Glutamatergic neuron (in vitro differentiated cells): ENCODE measurements at places on chromosomes 11 and 22.

- no peaks in the 10 kb centered on the region for H3K4me1 ChIP-seq
- H3K4me3 ChIP-seq, result no peak overlapping the region
- DNase-seq, result no peak
- H3K36me3 ChIP-seq, result no peaks in the 10 kb centered on the region
- H3K27me3 ChIP-seq, result no peaks in the 10 kb centered on the region
- no peak overlapping the region for H3K27ac ChIP-seq
Observed at GRCh38 chr11:23212807-23213206, 352.5 kb upstream of the CCDC179 start.

- no peaks in the 10 kb centered on the region for H3K4me1 ChIP-seq
- no peaks in the 10 kb centered on the region for H3K36me3 ChIP-seq
- H3K27ac ChIP-seq, result no peak overlapping the region
- no peak overlapping the region for H3K4me3 ChIP-seq
Observed at GRCh38 chr22:32080904-32081303, 37.8 kb downstream of the SLC5A1 start.

GRCh38 chr22:23893945-23894709 lies at the start of gene MIF:
Gene MIF, plus strand, starts transcription at chr22:23894383. Its CDS starts 92 bp downstream, at chr22:23894475.
- H3K27me3 ChIP-seq, result peaks cover 20% of the 10 kb centered on the region
- H3K4me3 ChIP-seq, result peak within 1 kb of the TSS; percentile 92
- peak; percentile 100 for DNase-seq
- peak within 1 kb of the TSS; percentile 96 for H3K27ac ChIP-seq

DNA sequence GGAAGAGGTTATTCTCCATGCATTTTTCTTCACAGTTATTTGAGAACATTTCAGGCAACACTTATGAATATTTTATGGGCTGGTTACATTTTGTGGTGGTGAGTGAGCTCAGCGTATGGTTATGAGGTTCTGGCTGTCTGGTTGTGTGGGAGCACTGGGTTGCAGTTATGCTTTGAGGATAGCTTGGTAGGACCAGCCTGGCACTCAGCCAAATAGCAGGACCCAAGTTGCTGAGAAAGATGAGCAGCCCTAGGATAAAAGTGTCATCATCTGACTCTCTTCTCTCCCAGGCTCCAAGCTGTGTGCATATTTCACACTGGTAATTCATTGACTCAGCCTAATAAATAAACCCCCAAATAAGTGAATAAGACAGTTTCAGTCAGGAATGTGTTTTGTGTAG lies 8.1 kb upstream of the SRSF8 start:
- no peak for DNase-seq
- peaks cover 4% of the 10 kb centered on the region for H3K27me3 ChIP-seq
- no peak overlapping the region for H3K4me3 ChIP-seq

DNA sequence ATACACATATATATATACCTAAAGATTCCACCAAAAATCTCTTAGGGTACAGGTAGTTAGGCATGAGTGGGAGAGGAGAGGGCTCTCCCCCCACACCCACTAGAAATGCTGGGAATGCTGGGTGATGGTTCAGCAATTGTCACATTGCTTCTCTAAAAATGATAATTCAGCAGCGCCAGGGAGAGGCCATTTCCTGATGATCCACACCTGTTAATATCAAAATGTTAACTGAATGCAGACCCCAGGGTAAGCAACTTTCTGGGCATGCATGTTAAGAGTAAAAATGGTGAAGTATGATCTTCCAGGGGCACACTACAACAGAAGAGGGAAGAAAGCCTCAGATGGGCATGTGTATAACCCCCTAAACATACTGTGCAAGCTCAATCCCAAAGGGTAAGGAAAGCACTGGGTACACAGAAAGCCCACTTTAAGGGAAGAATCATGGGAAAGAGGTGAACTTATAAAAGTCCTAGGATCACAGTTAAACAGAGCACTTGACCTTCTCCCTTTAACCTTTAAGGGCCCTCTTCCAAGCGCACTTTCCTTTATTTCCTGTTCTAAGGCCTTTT lies 67.6 kb upstream of the GNAZ start:
- no peak overlapping the region for H3K27ac ChIP-seq
- H3K4me3 ChIP-seq, result no peak overlapping the region
- no peaks in the 10 kb centered on the region for H3K27me3 ChIP-seq
- no peak for DNase-seq
- H3K36me3 ChIP-seq, result peaks cover 23% of the 10 kb centered on the region

DNA sequence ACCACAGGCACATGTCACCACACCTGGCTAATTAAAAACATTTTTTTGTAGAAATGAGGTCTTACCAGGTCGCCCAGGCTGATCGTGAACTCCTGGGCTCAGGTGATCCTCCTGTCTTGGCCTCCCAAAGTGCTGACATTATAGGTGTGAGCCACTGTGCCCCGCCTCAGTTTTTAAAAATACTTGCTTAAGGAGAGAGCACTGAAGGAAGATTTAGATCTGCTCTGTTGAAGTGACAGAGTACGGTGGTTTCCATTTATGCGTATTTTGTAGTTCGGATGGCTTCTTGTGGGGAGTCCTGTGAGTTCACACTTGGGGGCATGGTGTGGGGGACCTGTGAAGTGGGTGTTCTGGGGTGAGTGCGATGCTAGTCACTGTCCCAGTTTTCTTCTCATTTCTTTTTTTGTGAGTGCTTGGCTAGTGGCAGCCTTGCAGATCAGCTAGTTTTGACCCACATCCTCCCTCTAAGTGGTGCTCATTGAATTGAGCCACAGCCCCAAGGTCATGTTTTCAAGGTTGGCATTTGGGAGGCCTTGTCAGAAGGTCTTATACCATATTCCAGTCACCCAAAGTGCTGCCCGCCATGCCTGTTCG lies 31.5 kb downstream of the PTPRJ start:
- no peaks in the 10 kb centered on the region for H3K4me1 ChIP-seq
- H3K36me3 ChIP-seq, result no peaks in the 10 kb centered on the region
- H3K27ac ChIP-seq, result no peak overlapping the region
- DNase-seq, result no peak

DNA sequence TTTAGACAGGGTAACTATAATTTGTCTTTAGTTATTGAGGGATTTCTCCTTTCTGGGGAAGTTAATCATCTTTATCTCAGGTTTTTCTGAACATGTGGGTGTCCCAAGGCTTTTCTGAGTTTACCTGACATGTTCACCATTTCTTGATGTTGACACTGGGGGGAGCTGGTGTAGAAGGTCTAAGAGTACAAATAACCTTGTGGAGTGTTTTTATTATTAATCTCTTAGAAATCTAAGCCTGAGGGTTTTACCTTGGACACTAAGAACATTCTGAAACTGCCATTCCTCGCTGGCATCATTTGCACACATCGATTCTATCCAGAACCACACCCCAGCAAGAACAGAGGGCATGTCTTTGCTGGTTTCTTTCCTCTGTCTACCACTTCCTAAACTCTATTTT lies 15.6 kb upstream of the C11orf91 start:
- H3K27me3 ChIP-seq, result no peaks in the 10 kb centered on the region
- peaks cover 6% of the 10 kb centered on the region for H3K36me3 ChIP-seq
- H3K27ac ChIP-seq, result no peak overlapping the region
- no peak for DNase-seq
- H3K4me1 ChIP-seq, result peaks cover 20% of the 10 kb centered on the region

DNA sequence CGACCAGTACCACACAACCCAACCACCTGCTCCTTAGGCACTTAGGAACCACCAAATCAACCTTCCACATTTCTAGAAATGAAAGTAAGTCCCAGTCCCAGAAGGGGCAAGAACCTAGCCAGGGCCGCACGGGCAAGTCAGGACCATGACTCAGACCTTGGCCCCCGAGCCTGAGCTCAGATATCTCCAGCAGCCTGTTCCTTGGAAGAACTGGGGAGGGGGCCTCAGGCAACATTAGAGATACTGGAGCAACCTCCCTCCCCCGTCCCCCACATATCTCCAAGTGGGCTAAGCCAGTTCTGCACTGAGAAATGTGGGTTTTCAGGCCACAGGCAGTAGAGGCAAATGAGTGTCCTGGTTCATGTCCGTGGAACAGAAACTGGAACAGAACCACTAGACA lies 7.7 kb downstream of the ARAP1 start:
- H3K36me3 ChIP-seq, result peaks cover 5% of the 10 kb centered on the region
- peak overlapping the region; percentile 94 for H3K27ac ChIP-seq
- H3K4me1 ChIP-seq, result peaks cover 30% of the 10 kb centered on the region

- H3K4me3 ChIP-seq, result no peak overlapping the region
- no peaks in the 10 kb centered on the region for H3K36me3 ChIP-seq
- H3K27ac ChIP-seq, result no peak overlapping the region
- H3K4me1 ChIP-seq, result no peaks in the 10 kb centered on the region
- no peak for DNase-seq
Observed at GRCh38 chr11:86124251-86125233, 55.7 kb upstream of the PICALM start.

DNA sequence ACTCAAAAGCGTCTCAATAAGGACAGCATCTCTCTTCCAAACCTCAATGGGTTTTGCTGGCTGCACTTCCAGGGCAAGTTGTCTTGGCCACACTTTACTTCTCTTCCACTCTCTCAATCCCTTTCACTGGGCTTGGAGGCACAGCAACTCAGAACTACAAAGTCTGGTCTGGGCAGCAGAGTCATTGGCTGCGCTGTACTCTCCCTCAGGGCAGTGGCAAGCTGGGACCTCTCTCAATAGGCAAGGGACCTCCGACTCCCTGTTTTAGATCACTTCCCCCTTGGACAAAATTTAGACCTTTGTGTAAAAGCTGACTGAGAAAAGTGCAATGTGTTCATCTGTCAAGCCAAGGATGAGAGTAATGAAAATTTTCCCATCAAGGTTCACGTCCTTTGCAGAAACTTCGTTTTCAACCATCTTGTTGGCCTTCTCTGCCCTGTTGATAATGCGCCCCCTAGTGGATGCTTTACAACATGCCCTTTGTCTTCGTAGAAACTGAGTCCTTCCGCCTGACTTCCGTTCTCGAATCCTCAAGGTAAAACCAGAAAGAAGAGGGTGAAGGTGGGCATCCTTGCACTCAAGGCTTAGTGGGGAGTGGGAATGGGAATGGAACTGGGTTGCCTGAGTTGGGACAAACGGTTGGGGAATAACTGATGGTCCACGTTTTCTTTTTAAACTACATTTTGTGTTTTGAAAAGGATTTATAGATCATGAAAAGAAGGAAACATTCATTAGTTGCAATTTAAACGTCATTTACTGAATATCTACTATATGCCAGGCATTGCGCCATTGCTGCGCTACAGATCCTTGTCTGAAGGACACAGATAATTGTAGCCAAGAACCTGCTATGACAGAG lies 99.1 kb downstream of the CD44 start:
- peaks cover 11% of the 10 kb centered on the region for H3K36me3 ChIP-seq
- H3K27me3 ChIP-seq, result no peaks in the 10 kb centered on the region
- H3K4me1 ChIP-seq, result no peaks in the 10 kb centered on the region
- H3K27ac ChIP-seq, result no peak overlapping the region
- peak; percentile 41 for DNase-seq

- H3K36me3 ChIP-seq, result no peaks in the 10 kb centered on the region
- H3K27ac ChIP-seq, result no peak overlapping the region
- no peak overlapping the region for H3K4me3 ChIP-seq
- H3K4me1 ChIP-seq, result peaks cover 3% of the 10 kb centered on the region
- no peak for DNase-seq
Observed at GRCh38 chr11:47020793-47021526, 84.4 kb downstream of the CSTPP1 start.

DNA sequence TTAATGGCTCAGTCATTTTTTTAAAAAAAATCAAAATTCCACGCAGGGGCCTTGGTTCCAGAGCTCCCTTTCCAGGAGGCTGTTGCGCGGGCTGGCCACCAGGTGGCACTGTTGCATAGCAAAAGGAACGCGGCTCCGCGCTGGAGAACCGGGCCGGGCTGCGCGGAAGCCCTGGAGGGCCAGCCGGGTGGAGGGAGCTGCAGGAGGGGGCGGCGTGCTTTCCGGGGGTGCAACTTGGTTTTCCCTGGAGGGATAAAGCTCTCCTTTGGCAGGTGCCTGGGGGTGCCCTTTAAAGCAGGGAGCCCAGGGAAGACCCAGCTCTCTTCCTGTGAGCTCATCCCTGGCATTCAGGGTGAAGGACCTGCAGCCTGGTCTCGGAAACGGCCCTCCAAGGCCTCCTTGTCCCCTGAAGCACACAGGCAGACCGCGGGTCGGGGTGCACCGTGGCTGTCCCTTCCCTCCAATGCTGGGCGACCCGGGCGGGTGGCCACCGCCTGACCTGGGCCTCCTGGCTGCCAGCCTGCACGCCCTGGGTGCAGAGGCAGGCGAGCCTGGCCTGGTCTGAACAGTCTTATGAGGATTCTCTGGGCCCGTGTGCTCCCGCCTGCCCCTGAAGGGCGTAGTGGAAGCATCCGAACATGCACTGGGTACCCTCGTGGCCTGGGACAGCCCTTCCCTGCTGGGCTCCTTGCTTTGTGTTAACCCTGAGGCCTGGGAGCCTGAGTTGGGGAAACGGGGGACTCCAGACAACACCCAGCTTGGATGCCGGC lies 23.4 kb downstream of the KRTAP5-5 start:
- DNase-seq, result peak; percentile 87
- no peaks in the 10 kb centered on the region for H3K36me3 ChIP-seq
- peaks cover 5% of the 10 kb centered on the region for H3K27me3 ChIP-seq

DNA sequence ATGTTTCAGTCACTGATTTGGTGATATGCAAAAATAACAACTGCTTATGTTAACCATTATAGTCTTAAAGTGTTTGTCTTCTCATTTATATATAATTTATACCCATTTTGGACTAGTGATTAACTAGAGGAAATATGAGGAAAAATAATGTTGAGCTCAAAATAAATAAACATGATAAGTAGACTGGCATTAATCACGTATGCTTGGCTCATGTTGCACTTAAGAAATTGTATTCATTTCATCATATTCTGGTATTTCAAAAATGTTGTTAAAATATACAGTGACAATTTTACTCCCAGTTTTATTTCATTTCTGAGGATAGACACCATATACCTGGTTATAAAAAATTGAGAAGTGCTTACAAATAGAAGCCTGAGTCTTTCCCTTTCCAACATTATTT lies 3.8 kb upstream of the OR10D3 start:
- H3K27ac ChIP-seq, result no peak overlapping the region
- no peaks in the 10 kb centered on the region for H3K27me3 ChIP-seq
- H3K4me1 ChIP-seq, result no peaks in the 10 kb centered on the region

- no peaks in the 10 kb centered on the region for H3K27me3 ChIP-seq
- H3K27ac ChIP-seq, result no peak overlapping the region
- H3K4me1 ChIP-seq, result peaks cover 8% of the 10 kb centered on the region
- no peaks in the 10 kb centered on the region for H3K36me3 ChIP-seq
- no peak for DNase-seq
- H3K4me3 ChIP-seq, result no peak overlapping the region
Observed at GRCh38 chr22:42939941-42940653, 74.9 kb downstream of the PACSIN2 start.

DNA sequence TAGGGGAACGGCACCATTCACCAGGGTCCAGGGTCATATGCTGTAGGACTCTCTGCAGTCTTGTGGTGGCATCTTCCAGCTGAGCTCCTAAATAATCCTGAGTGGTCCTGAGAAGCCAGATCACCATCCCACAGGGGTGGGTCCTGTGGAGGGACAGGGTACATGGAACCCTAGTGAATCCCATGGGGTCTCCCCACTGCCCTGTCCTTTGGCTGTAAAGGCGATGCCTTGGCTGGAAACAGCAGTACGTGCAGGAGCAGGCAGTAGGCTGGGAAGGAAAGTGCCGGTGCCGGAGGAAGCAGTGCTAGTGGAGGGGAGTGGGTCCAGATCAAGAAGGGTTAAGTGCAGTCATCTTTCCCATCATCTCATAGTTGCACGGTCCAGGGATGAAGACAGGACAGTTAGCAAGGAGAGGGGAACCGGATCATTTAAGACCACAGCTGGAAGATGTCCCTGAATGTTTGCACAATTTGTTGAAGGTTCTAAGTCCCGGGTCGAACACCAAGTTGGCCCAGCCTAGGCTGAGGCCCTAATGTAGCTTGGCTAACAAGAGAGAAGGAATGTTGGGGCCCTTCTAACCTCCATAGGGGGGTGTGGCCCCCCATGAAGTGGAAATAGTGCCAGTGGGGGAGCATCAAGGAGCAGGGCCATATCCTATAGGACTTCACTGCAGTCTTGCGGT lies 18.1 kb downstream of the TSPAN32 start:
- no peak overlapping the region for H3K27ac ChIP-seq
- DNase-seq, result no peak
- no peaks in the 10 kb centered on the region for H3K4me1 ChIP-seq
- H3K36me3 ChIP-seq, result no peaks in the 10 kb centered on the region
- H3K27me3 ChIP-seq, result peaks cover 6% of the 10 kb centered on the region
